NCI-H1694 treated with DMSO at 0.1 percent for 48 hours (cell line): ENCODE measurements at places on chromosomes 11 and 22.

DNA sequence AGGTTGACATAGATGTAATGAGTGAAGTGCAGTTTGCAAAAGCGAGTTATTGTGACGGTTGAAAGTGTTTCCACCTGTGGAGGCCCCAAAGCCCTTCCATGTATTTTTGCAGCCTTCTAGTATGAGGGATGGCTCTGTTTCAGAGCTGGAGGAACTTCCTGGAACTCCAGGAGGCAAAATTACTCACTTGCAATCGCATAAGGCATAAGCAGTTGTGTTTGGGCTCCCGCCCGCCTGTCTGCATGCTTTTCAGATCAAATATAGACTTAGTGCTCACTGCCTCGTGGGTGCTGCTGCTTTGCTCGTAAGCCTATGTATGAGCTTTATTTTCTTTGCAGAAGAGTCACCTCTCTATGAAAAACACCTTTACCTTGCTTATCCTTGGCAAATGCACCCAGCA, 146.8 kb upstream of the LARGE1 start:
- DNase-seq = no peak

DNA sequence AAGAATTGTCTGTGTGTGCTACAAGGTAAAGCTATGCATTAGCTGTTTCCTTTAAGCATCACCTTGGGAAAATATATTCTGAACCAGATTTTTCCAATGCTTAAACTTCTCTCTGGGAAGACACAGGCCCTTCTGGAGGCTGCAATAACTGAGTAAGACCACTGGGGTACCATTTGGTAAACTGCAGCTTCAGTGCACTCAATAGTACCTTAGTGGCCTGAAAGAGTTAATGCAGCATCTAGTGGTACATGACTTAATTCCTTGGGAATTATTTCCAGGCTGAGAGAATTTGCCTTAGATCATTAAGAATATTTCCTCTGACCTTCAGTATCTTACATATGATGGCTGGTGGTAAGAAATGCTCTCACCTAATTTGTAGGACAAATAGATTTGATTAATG, 727.4 kb downstream of the DLG2 start:
- DNase-seq = no peak

DNA sequence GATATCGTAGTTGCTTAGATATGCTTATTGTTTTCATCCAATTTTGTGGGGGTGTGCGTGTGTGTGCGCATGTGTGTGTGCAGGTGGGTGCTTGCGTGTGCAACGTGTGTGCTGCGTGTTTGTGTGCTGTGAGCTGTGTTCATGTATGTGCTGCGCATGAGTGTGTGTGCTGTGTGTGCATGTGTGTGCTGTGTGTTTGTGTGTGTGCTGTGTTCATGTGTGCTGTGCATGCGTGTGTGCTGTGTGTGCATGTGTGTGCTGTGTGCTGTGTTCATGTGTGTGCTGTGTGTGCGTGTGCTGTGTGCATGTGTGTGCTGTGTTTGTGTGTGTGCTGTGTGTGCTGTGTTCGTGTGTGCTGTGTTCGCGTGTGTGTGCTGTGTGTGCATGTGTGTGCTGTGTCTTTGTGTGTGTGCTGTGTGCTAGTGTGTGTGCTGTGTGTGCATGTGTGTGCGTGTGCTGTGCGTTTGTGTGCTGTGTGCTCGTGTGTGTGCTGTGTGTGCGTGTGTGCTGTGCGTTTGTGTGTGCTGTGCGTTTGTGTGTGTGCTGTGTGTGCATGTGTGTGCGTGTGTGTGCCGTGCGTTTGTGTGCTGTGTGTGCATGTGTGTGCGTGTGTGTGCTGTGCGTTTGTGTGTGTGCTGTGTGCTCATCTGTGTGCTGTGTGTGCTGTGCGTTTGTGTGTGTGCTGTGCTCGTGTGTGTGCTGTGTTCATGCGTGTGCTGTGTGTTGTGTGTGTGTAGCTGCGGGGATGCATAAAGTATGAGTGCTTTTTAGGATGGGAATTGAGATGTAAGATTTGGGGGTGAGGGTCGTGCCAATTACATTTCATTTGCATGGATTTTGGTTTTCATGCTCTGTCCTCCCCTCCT, 7.6 kb downstream of the IGF2 start:
- no peak for DNase-seq

DNA sequence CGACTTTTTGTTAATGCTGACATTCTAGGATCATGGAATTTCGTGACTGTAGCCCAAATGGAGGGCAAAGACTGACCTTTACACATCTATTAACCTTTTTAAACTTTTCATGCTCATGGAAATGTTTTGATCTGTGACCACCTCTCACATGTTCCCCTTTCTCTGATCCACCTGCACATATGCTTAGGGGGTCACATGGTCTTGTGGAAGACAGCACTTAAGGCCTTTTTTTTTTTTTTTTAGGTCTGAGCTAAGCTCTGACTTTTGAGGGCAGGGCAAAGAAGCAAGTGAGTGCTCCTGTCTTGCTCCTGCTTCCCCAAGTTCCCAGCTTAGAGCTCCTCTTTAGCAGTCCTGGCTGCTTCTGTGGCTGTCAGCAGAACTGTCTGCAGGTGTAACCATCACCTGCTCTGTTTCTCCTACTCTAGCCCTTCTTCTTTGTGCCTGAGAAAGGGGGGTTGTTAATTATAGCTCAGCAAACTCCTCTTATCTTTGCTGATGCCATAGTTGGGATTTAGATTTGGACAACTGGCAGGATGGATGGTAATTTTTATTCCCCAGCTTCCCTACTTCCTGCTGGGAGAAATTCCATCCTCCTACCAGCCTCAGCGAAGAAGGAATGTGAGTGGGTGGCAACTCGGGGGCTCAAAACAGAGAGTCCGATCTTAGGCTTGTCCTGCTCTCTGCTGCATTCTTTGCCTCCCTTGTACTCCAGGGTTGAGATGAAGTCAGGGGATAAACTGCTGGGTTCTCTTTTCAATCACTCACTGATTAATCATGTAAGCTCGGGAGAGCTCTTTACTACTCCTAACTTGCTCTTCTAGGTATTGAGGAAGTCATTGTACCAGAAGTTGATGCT, 64.4 kb downstream of the GRAMD1B start:
- DNase-seq = no peak

DNA sequence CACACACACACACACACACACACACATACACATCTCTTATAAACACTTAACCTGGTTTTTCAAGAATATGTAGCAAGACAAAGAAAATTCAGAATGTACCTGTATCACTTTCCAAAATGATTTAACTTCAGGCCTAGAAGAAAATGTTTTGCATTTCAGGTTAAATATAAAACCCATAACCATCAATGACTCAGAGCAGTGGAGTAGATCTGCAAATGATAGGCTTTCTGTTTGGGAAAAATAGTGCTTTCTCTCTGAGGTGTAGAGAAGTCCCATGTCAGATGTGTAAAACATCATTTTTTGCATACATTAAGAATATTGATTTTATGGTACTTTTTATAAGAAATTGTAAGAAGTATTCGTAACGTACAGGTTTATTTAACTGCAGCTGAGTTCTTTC, 116.9 kb downstream of the STK33 start:
- no peak for DNase-seq

GRCh38 chr11:61124574-61125309, 22.5 kb downstream of the CD5 start:
- no peak for DNase-seq

DNA sequence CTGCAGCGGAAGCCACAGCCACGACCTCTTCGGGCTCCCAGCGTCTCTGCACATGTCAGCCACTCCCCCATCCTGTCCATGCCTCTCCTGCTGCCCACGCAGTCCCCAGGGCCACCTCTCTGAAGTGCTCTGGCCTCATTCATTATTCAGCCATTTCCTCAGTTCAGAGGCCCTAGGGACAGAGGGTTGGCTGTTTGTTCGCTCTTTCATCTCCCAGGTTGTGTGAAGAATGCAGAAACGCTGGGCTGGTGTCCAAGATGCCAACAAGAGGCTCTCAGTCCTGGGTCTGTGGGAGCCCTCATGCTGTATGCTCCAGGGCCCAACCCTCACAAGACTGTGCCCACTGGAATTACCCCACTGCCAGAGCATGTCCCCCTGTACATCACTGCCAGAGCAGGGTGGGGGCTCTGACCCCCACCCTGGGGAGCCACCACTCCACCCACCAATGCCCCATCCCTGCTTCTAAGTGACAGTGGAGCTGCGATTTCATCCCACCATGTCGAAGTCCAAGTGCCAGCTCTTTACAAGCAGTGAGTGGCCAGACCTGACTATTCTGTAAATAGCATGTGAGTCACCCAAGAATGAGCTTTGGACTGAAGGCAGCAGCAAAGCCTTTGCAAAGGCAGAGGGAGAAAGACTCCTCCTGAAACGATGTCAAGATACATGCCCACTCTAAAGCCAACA, 209.6 kb downstream of the BUD13 start:
- DNase-seq = no peak

DNA sequence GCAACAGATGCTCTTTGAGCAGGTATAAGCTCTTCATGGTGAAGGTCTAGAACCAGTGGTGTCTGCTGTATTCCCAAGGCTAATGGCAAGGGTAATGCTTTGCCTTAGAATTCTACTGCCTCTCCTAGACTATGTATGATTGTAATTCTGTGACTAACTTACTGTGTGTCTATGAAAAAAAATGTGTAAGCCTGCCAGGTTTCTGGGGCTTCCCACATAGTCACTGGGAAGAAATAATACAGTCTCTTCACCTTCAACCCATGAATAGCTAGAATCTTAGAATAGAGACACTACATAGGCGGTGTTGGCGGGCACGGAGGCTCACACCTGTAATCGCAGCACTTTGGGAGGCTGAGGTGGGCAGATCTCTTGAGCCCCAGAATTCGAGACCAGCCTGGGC, 84.1 kb downstream of the C11orf91 start:
- DNase-seq = no peak

GRCh38 chr22:35312198-35313059, 12.7 kb downstream of the TOM1 start:
- no peak for DNase-seq

GRCh38 chr11:118928870-118929500, 3.3 kb upstream of the BCL9L start:
- DNase-seq = no peak

GRCh38 chr11:61728066-61728939, 24.1 kb upstream of the MYRF start:
- DNase-seq = no peak

GRCh38 chr11:8321876-8322275, 58.2 kb upstream of the LMO1 start:
- no peak for DNase-seq

DNA sequence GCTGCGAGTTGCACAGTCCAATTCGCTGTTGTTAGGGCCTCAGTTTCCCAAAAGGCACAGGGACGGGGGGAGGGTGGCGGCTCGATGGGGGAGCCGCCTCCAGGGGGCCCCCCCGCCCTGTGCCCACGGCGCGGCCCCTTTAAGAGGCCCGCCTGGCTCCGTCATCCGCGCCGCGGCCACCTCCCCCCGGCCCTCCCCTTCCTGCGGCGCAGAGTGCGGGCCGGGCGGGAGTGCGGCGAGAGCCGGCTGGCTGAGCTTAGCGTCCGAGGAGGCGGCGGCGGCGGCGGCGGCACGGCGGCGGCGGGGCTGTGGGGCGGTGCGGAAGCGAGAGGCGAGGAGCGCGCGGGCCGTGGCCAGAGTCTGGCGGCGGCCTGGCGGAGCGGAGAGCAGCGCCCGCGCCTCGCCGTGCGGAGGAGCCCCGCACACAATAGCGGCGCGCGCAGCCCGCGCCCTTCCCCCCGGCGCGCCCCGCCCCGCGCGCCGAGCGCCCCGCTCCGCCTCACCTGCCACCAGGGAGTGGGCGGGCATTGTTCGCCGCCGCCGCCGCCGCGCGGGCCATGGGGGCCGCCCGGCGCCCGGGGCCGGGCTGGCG, at the start of gene BCR:
Gene BCR (plus strand): TSS at position 209 of the 592 bp plus-strand sequence. CDS start 452 bp downstream, outside the sequence.
- no peak for DNase-seq

DNA sequence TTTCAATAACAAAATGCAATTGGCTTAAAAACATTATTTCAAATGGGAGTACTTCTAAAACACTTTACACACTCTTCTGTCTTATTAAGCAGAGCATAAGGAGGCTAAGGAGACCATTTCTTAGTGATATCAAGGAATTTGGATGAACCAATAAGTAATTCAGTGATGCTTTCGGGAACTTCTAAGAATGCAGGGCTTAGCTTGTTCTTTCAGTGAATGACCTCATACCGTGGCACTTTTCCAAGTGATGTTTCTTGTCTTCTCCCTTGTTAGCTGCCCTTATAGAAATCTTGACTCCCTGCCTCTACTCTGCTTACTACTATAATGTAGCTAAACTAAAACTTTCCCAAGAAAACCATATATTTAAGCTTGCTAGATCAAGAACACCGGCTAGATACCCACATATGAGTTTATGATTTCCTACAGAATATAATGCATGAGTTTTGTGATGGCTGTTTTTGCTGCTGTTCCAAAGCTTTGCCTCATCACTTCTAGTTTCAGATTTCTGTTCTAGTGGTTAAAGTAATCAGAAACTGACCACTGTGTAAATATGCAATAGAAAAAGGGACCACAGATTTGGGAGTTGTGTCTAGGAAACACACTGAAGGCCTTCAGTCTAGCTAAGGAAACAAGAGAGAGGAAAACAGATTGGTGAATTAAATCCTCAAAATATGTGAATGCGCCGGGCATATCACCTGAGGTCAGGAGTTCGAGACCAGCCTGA, 37.5 kb upstream of the STK33 start:
- DNase-seq = no peak

DNA sequence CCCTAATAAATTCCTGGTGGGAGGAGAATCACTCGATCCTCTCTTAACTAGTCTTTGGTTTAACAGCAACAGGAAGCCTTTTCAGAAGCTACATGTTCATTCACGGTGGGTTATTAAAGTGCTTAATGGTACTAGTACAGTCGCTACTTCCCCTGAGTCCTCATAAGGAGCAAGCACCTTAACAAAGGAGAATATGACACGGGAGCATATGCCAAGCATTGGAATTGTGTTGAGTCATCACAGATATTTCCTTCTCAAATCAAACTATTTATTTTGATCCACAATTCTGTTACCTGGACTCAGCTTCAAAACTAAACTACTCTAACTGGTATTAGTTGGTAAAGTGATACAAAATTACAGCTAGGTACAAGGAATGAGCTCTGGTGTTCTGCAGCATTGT, 177.5 kb upstream of the CTSC start:
- DNase-seq = no peak

GRCh38 chr22:45459235-45459634, 43.4 kb upstream of the FBLN1 start:
- DNase-seq = no peak

- no peak for DNase-seq
Observed at GRCh38 chr11:77088236-77089003, 14.2 kb upstream of the OMP start.

- no peak for DNase-seq
Observed at GRCh38 chr22:43234264-43234988, 47.5 kb upstream of the TTLL12 start.
